Activated CD4-positive, CD25-positive, alpha-beta regulatory T cell (primary cell): ENCODE measurements at places on chromosomes 12 and 14.

DNA sequence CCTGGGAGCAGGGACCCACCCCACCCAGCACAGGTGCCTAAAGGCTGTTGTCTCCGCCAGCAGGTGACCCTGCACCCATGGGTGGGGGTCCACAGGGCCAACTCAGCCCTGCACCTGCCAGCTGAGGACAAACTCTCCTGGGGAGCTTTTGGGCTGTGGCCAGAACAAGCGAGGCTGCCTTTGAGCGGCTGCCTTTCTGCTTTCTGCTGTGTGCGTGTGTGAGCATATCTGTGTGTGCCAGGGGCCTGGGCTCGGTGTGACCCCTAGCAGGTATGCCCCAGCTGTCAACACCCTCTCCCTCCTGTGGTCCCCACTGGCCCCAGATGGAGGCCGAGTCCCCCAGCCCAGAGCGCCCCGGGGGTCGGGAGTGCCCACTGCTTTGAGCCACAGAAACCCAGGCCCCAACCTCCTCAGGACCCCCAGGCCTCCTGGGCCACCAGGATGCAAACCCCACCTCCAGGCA lies 25.9 kb upstream of the GPR132 start:
- DNase-seq: no peak

- DNase-seq: no peak
Measured at GRCh38 chr14:52253503-52253902, 14.0 kb upstream of the PTGDR start.

DNA sequence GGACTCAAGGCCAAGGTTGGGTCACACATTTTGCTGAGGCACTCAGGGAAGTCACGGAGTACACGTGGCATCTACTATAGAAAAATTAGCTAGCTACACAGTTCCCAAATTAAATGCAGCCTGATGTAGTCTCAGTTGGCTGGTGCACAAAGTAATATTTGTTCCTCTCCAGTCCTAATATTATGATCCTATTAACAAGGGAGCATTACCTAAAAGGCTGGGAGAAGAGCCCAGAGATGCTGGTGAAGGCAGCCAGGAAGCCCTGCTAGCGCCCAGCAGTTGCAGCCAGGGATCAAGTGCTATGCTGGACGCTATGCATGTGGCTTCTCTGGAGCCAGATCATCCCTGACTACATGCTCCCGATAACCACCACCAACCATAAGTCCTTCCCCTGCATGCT lies 88.0 kb upstream of the GSC start:
- DNase-seq: no peak

DNA sequence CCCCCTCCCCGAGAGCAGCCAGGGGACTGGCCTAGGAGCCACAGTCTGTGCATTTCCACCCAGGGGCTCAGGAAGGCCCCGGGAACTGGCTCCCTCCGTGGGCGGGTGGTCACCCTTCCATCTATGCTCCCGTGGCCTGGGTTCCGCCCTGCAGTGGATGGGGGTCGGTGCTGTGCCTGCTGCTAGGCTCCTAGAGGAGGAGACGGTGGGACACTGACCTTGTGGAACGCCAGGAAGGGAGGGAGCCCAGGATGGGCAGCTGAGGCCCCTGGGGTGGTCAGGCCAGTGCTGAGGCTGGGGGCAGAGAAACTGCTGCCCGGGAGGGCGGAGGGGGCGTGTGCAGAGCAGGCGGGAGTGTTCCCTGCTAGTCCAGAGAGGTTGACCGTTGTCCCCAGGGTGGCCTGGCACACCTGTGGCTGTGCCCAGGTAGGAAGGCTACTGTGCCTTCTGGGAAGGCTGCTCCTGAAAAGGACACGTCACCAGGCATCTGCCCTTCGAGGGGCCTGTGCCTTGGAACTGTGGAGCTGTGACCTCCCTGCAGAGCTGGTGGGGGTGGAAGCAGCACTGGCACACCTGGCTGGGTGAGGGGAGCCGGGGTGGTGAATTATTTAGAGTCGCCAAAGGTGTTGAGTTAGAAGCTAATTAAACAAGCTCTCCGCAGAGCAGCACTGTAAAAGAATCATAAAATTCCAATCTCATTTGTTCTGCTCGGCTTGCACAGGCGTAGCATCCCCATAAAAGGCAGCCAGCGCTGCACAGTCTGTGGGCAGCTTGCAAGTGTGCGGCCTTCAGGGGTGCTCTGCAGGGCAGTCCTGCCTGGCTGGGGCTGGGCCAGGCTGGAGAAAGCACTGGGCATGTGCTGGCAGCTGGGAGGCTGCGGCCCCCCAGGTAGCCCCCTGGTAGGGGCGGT lies 145.1 kb downstream of the KIF26A start:
- no peak for DNase-seq

- no peak for DNase-seq
Measured at GRCh38 chr12:43357141-43357540, 194.9 kb downstream of the ADAMTS20 start.

DNA sequence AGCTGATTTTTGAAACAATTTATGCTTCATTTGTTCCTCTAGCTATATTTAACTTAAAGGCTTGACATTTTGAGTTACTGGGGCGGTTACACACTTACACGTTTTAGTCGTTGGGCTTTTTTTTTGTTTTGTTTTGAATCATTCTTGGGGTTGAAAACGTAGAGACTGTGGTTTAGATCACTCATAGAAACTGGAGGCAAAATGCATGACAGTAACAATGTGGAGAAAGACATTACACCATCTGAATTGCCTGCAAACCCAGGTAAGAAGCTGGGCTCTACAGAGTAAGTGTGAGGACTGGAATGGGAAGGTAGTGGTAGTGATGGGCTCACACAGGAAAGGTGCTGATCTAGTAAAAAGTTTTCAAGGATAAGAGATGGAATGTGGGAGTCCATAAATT lies at the start of gene CLEC2D:
CLEC2D (plus strand) TSS at position 180 of the 400 bp plus-strand sequence; CDS start at position 202, 22 bp downstream.
- DNase-seq: peak; percentile 49

GRCh38 chr12:51895378-51896135 lies 7.7 kb downstream of the ANKRD33 start:
- no peak for DNase-seq
